Mammary epithelial cell (primary cell): ENCODE measurements at places on chromosomes 7 and 10.

DNA sequence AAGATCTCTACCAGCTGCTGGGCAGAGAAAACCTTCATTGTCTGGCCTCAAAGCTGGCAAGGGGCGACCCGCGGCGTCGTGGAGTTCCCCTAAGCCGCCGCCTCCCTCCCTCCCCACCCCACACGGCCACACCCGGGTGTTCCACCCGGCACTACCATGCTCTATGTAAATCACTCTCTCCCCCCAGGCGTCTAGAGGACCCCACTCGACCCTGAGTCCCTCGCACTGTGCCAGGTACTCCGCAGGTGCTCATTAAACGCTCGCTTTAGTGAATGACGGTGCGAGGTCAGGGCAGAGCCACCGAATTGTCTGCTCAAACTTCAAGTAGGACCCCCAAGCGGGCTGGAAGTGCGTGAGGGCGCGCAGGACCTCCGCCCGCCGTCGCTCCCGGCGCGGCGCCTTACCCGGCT, 628 bp downstream of the PARP12 start:
- DNase-seq: peak; percentile 32

DNA sequence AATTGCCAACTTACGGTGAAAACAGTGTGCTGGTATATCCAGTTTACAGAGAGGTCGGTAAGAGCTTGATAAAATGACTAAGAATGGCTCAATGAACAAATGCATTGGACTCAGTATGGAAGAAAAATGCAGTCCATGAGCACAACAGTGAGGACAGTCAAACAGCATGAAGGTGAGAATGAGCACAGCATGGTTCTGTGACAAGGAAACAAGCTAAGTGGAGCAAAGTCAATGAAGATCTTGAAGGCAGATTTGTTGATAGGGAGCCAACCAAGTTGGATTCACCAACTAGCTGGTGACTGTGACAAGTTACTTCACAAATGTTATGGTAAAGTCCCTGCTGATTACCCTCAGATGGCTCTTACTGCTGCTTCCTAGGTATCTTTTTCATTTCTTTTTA, 75.9 kb downstream of the SHOC2 start:
- DNase-seq: no peak

GRCh38 chr10:73648975-73649829, 6.6 kb downstream of the SYNPO2L start:
- peak; percentile 23 for DNase-seq

DNA sequence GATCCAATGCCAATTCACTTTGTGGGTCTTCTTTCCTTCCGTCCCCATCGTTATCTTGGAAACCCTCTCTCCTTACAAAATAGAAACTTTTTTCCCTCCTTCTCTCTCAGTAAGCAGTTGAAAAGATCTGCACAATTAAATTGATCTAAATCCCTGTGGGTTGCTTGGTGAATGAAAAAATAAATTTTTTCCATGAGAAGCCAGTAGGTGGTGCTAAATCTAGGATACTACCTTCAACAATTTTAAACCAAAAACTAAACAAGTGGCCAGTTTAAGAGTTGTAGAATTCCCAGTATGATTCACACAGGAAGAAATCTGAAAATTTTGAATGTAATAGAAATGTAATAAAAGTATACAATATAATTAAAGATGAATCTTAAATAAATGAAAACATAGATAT, 990.3 kb upstream of the ZNF722 start:
- DNase-seq: no peak

GRCh38 chr7:43249823-43250145, 137.3 kb downstream of the HECW1 start:
- no peak for DNase-seq

DNA sequence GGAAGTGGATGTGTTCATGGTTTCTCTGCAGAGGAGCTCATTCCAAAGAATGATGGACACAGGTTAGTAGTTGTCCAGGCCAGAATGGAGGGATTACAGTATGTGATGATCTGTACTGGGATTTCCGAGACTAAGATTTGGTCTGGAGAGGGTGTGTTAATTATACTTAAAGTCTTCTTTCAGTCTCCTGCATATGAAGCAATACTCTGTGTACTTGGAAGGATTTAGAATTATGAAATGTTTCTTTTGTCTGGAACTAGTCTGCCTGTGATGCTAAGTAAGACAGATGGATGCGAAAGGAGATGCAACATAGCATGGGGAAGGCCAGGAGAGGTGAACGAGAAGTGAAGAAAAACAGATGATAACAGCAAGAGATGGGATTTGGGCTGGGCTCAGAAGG, 305.1 kb upstream of the LYZL1 start:
- DNase-seq: no peak

- DNase-seq: peak; percentile 20
Measured at GRCh38 chr10:6255548-6256061, 52.9 kb downstream of the PFKFB3 start.

- DNase-seq: peak; percentile 41
Measured at GRCh38 chr7:151631570-151631952, 111.9 kb upstream of the RHEB start.

- DNase-seq: no peak
Measured at GRCh38 chr7:157664871-157665633, 328.2 kb downstream of the DNAJB6 start.

DNA sequence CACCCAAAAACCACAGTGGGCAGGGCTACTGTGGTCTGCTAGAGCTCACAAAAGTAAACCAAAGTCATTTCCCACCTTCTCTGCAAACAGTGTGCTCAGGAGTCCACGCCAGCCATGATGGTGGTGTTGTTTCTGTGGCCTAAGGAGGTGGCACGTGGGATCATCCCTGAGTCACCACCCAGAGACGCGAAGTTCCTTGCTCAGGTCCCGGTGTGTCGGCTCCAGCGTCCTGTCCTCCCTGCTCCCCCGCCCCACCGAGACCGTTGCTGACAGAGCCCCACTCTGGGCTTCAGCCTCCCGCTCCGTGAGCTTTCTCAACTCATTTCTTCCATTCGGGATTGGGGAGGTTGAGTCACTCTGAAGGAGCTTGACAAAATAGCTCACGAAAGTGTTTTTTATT, 118.7 kb downstream of the NPTX2 start:
- DNase-seq: no peak

DNA sequence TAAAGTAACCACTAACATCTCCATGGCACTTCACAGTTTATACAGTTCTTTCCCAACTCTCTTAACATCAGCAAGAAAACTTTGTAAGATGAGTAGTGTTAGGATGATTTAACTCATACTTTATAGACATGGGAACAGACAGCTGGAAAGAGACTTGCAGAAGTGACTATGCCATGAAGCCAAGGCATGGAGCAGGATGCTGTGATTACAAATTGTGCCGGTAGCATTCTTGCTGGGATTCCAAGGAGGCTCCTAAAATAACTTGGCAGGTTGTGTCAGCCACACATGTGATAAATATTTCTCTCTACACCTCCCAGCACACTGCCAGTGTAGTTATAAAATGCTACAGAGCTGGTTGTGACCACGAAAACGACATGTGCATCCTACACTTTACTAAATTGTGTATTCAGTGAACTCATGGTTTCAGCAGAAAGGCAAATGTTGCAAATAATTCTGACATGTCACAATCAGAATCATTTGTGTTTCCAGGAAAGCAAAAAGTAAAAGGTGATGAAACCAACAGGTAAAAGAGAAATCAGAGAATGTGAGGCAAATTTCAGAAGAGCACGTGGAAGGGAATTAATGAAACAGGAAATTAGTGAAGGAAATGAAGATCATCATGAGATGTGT, 5.6 kb upstream of the CYP3A4 start:
- peak; percentile 44 for DNase-seq

DNA sequence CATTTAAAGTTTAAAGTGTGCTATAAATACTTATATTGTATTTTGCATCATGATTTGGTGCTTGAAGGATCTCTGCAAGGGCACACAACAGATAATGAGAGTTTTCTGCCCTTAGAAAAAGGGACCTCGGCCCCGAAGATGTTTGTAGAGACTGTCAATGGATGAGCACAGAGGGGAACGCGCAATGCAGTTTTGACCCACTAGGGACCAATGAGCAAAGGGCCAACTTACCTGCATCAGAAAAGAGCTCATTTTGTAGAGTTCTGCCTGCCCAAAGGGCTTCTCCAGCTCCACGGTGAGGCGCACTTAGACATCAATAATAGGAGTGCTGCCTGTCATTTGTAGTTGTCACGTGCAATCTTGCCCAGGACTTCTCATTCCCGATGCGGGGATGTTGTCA, 91.1 kb downstream of the BUB3 start:
- DNase-seq: no peak

- DNase-seq: peak; percentile 79
Measured at GRCh38 chr7:142413280-142414000, 155.6 kb upstream of the PRSS58 start.

- DNase-seq: no peak
Measured at GRCh38 chr7:143463556-143463955, 14.1 kb upstream of the TAS2R41 start.

DNA sequence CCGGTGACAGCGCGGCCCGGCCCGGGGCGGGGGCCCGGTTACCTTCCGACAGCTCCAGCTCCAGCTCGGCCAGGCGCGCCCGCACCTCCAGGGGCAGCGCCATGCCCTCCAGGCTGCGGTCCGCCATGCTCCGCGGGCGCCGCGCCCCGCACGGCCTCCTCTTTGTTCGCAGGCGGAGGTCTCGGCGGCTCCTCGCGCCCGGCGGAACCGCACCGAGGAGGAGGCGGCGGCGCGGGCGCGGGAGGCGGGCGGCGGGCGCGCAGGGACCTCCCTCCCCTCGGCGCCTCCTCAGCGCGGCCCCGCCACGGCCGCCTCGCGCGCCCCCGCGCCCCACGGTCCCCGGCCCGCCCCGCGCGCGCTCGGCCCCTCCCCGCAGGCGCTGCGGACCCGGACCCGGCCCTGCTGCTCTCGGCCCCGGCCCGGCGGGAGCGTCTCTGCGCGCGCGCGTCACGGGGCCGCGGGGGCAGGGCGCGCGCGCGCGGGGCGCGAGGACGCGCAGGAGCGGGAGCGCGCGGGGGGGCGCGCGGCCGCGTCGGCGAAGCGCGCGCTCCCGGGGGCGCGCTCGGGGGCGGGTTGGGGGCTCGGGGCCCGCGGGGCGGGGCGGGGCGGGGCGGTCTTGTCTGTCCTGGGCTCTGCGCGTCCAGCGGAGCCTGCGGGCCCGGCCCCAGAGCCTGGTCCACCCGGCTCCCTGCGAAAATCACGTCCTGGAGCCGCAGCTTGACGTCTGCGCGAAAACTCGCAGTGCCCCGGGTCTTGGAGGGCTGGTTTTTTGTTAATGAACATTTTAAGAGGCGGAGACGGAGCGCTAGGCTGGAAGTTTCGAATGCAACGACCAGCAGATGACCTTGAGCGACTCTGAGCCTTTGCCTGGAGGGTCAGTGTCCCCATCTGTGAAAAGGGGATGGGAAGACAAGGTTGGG, at the start of gene DIP2C:
TSS of gene DIP2C (minus strand) at position 217 of the 920 bp plus-strand sequence. CDS start at position 127, 90 bp downstream.
- peak; percentile 47 for DNase-seq

DNA sequence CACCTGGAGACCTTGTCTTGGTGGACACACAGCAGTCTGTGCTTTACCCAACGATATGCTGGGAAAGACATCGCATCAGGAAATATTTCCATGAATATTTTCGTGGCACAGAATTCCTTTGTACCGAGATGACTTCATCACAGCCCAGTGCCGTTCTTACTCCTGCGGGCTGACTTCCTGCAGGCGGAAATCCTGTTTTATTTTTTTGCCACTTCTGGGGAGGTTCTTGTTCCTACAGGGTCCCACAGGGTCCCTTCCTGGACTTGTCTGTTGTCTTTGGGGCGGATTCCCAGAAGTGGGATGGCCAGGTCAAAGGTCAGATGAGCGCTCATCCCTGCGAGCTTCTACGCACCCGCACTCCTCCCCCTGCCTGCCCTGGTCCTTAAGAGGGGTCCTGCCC, 86.5 kb downstream of the DNAJB6 start:
- DNase-seq: no peak

DNA sequence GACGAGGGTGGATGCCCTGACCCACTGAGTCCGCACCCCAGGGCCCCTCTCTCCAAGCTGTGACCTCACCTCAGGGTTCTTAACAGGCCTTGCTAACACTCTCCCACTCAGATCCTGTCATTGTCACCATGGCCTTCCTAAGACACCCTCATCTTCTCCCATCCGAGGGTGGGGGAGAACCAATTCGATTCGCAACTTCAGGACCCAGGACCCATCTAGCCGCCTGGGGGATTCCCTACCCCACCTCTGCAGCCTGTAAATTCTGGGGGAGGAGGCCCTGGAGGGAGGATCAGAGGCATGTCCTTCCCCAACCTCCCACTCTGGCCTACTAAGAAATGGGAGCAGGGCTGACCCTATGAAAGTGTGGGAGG, 17.4 kb downstream of the TRIM8 start:
- DNase-seq: no peak

DNA sequence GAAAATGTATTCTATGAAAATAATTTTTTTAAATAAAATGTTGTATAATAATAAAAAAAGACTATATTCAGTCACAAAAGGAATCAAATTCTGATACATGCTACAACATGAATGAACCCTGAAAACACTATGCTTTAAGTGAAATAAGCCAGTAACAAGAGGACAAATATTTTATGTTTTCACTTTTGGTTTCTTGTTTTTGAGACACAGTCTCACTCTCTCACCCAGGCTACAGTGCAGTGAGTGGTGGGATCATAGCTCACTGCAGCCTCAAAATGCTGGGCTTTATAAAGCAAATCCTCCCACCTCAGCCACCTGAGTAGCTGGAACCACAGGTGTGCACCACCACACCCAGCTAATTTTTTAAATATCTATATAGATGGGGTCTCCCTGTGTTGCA, 64.2 kb downstream of the CNOT4 start:
- DNase-seq: no peak

- DNase-seq: peak; percentile 44
Measured at GRCh38 chr7:69871213-69871885, 273.1 kb downstream of the AUTS2 start.

- DNase-seq: no peak
Measured at GRCh38 chr7:151680810-151681209, 161.1 kb upstream of the RHEB start.

GRCh38 chr10:127986531-127987466, 79.9 kb downstream of the PTPRE start:
- no peak for DNase-seq

DNA sequence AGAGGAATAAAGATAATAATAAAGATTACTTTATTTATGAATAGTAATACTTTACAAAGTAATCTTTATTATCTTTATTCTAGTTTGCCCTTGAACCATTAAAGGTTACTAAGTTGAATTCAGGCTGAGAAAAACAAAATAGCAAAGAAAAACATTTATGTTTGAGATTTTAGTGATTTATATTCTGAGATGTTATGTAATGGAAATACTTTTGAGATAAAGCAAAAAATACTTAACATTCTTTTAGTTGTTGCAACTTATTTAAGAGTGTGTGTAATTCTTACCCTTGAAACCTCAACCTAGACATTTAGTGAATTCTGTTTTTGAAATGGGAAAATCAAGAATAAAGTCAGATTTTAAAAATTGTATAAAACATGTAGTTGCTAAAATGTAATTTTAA, 40.0 kb downstream of the MINPP1 start:
- DNase-seq: no peak

GRCh38 chr7:122600042-122600441, 98.9 kb downstream of the RNF133 start:
- no peak for DNase-seq

GRCh38 chr7:17242504-17242903, 55.9 kb upstream of the AHR start:
- DNase-seq: peak; percentile 43
